ENCODE measurements at places on chromosomes 3 and 15.

DNA sequence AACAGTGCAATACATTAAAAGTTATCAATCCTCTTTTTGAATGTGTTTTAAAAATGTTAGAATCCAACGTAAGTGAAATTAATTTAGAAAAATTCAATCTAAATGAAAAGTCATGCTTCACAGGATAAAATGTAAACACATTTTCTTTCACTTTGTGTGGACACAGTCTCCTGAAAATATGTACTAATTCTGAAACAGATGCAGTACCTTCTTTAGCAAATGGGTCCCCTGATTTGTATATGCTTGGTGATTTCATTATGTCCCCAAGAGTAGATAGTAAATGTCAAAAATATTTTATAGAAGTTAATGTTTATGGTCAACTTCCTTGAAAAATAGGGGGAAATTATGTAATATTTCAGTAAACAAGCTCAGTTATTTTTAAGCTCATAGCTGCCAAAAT, 28.9 kb downstream of the FOXP1 start:
- no peak for DNase-seq

DNA sequence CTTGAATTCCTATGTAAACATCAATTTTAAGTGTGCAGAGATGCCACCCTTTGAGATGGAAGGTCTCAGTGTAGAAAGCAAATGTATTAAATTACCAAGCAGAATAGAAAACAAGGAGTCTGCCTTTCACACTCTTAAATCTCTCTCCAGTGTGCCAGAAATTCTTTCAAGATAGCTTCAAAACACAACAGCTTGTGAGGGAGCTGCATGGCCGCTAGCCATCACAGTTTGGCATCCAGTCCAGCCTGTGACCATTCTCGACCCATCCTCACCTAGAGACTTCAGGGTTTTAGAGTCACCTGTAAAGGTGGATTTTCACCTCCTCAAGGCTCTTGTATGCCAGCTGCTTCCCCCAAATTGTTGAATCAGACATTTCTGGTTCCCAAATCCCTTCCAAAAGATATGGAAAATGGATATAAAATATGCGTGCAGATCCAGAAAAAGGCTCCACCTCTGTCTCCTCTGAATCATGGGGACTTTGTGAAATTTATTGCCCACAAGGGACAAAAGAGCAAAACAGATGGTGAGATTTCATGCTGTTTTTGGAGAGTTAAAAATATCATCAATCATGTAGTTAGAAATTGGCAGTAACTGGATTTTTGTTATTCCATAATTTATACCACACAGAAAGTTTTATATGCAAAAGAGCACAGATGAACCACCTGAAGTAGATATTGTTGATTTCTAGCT, 114.2 kb upstream of the THRB start:
- DNase-seq: no peak

GRCh38 chr15:70420086-70420947, 322.6 kb upstream of the TLE3 start:
- no peak for DNase-seq

DNA sequence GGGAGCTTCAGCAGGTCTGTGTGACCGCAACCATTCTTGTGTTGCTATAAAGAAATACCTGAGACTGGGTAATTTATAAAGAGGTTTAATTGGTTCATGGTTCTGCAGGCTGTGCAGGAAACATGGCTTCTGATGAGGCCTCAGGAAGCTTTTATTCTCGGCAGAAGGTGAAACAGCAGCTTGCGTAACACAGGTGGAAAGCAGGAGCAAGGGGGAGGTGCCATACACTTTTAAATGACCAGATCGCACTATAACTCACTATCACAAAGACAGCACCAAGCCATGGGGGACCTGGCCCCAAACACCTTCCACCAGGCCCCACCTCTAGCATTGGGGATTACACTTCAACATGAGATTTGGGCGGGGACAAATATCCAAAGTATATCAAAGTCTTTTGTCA, 8.3 kb upstream of the CIB2 start:
- no peak for DNase-seq

DNA sequence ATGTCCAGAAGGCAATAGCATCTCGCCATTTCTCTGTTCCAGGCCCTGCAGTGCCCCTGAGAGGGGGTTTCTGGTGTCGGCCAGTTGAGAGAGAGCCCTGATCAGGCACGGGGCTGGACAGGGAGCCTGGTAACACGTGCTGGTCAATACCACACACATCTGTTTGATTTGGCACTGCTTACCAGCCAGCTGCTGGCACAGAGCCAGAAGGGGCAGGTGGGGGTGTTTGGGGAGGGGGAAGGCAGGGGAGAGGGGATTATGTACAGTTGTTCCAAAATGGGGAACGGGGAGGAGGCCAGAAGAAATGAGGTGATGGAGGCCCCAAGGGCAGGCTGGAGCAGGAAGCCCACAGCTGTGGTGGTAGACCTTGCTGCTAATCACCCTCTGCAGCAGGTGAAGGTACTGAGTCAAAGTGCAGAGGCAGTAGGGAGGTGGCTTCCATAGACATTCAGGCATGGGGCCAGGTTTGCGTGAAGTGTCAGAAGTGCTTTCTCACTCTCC, 153.5 kb upstream of the LPP start:
- DNase-seq: no peak

GRCh38 chr3:16675805-16676204, 70.6 kb upstream of the DAZL start:
- DNase-seq: no peak

GRCh38 chr3:49805367-49805782, 2.3 kb downstream of the INKA1 start:
- peak; percentile 69 for DNase-seq

DNA sequence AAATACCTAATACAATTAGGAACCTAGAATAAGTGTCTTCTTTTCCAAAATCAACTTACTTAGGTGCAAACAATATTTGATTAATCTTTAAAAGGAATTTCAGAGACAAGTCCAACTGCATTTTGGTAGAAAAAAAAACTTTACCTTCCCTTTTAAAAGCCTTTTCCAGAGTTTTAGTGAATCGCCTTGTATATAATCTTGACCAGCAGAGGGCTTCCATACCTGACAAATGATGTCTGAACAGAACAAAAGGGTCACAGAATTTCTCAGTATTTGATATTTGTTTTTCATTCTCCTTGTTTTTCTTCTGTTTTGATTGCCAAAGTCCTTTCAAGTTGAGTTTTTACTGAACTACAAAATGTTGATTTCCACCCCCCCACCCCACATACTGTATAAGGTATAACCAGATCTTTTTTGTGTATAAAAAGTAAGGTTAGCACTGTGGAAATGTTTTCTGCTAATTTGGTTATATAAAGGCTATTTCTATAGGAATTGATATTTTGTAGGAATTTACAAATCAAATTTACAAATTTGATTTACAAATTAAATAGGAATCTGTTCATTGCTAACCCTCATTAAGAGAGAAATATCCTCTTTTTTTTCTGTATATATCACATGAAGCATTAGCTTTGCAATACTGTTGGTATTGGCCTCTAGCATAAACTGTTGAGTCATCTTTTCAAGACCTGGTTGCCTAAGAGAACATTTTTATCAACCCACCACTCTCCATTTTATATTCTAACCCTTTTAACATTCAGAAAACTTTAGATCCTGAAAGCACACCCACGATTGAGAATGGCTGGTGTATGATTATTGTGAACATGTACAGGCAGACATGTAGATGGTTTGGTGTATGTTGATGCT, 464.1 kb upstream of the RARB start:
- DNase-seq: peak; percentile 49

GRCh38 chr3:18761530-18761929, 336.4 kb upstream of the SATB1 start:
- no peak for DNase-seq

All from EH (cell line).